ENCODE measurements at places on chromosomes 4 and X. TPM values are rescaled to one million over a fixed set of nuclear protein-coding genes. Genes with fewer than 3 reads are reported as not detected.

DNA sequence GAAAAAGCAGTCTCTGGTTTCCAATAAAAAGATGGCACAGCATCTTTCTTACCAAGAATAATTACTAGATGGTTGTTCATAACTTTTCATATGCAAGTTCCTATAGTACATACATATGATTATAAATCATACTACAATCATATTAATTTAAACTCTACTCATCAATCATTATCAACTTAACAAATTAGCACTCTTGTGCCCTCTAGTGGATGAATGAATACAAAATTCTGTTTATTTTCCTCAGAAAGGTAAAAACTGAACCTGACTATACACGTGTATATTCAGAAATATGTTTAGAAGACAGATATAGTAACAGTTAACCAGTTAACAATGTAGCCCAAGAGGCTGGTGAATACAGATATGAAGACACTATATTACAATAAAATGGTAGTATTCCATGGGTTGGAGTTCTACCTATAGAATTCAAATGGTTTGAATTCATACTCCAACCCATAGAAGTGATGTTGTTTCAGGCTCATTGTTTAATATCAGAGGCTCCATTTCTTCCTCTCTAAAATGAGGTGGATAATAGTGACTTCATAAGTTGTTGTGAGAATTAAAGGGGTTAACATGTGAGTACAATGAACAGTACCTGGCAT, 100.0 kb downstream of the ADAMTS3 start:
- peak; percentile 37 for DNase-seq

- no peak for DNase-seq
Measured at GRCh38 chr4:26197018-26197779, 123.6 kb upstream of the RBPJ start.

DNA sequence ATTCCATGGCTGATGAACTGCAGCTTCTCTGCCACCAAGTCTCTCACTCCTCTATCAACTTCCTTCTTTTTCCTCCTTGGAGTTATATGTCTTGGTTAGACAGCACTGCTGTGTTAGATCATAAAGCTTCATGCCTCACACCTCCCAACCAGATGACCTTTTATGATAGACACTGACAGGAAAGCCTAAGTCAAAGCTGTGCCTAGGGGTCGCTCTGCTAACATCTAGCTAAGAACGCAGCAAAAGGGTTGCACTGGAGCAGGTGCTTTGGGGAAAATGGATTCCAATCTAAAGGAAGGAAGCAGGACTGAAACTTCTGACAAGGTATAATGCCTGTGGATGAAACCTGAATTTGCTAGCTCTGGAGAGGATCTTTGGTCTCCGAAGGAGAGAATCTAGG, 509.7 kb downstream of the SMARCA1 start:
- no peak for DNase-seq

DNA sequence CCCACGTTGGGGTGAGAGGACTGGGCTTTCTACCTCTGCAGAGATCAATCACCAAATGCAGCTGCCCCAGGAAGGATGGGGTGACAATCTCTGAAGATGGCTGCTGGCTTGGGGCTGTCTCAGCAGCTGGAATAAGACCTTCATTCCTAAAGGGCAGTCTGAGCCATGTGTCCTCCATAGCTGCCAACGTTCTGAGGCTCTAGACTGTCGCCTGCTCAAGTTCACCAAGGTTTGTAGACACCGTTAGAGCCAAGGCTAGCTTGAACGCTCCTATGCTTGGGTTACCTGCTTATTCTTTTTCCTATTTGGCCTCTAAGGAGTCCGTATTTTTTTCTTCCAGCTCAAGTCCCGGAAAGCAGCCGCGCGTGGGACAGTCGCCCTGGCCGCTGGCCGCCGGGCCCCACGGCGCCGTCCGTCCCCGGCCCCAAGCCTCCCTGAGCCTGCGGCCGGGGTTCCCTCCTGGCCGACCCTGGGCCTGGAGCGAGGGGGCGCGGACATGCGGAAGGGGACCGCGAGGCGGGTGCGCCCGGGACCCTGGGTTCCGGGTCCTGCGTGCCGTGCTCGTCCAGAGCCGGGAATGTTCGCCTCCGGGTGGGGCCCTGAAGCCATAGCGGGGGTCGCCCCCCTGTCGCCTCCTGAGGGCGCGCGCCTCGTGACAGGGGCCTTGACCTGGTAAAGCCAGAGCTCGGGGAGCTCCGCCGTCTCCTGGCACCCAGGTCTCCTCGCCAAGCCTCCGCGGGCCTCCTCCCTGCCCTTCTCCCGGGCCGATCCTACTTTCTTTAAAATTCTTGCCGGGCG, 23.3 kb downstream of the MRFAP1 start:
- DNase-seq, result no peak

The APELA gene
- total RNA-seq, result not detected

The KLF8 gene
- 0.99 TPM for total RNA-seq

DNA sequence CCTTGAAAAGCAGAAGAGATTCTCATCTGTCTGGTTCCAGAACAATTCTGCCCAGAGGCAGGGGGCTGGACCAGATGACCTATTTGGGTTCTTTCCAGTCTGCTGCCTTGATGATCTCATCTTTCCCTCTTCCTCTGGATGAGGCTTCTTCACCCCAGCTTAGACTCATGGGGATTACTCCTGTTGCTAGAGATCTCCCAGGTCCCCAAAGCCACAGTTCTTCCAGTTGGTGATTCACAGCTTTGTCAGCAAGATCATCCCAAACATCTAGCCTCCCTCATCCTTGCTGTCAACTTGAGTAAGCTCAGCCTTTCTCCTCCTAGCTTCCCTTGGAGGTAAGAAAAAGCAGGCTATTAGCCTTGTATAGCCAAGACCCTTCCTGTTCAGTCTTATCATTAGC, 64.2 kb upstream of the PJA1 start:
- DNase-seq, result no peak

DNA sequence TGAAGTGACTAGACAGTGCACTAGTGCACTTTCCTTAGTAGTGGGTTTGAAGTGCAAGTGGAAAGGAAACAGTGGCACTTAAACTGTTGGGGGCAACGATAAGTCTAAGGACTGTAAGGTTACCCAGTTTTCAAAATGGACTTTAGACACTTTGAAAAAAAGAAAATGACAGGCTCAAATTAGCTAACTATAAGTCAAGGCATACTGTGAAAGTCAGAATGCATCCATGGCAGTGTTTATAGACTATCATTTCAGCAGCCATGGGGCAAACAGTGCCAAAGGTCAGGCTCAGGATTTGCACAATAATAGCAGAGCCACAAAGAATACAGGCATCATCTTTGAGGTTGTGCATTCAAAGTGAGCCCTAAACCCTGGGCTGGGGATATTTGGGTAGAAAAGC, 104.4 kb downstream of the CXCL13 start:
- no peak for DNase-seq

DNA sequence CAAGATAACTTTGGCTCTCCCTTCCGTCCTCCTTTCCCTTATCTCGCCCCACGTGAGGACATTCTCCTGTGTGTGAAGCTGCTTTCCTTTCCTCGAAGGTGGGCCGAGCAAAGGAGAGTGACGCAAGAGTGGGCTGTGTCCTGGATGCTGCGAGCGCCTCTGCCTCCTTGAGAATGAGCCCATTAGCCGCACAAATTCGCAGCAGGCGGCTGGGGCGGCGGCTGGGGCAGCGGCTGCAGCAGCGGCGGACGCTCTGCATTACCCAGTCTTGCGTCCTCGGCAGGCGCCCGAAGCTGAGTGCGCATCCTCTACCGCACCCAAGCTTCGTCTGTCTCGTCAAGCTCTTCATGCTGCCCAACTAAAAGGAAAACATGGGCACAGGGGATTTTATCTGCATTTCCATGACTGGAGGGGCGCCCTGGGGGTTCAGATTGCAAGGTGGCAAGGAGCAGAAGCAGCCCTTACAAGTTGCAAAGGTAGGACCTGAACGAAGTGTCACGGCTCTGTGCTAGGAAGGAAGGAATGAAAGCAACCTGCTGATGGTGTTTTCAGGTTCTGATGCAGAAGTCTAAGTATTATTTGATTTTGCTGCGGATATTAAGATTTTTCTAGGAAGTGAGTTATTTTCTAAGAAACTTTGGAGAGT, at the start of gene SYNPO2:
Gene SYNPO2 (plus strand): TSS at position 189 of the 646 bp plus-strand sequence. CDS start 183 bp downstream, at position 372.
- DNase-seq, result no peak

DNA sequence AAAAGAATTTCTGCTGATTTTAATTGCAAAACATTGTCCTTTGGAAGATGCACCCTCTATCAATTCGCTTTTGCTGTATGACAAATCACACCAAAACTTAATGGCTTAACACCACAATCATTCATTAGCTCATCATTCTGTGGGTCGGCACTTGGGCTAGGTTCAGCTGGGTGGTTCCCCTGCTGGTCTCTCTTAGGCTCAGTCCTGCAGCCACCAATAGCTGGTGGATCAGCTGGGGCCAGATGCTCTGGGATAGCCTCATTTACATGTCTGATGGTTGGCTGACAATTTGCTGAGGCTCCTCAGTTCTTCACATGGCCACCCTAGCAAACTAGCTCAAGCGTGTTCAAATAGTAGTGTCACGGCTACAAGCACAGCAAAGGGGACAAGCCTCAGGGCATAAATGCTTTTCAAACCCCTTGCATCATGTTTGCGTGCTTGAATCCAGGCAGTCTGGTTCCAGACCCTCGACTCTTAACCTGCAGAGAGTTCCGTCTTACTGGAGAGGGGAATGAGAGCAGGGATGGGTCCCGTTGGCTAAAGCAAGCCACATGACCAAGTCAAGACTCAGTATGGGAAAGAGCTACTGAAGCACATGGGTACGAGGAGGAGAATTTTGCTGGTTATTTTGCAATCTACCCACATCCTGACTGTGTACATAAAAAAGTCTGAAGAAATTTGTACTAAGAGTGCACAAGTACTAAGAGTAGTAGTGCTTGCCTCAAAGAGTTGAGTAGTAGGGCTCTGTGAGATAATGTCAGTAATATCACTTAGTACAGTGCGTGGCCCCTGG, 7.5 kb upstream of the ACSL1 start:
- no peak for DNase-seq

Data from glomerular endothelial cell (primary cell).